Neural progenitor cell (in vitro differentiated cells): ENCODE measurements at places on chromosomes 2 and 18. TPM values are rescaled to one million over a fixed set of nuclear protein-coding genes. Genes with fewer than 3 reads are reported as not detected.

GRCh38 chr18:57789759-57790158 lies 13.4 kb downstream of the ATP8B1 start:
- DNase-seq, result no peak

GRCh38 chr2:193463011-193463410 lies 1268.3 kb upstream of the TMEFF2 start:
- DNase-seq, result no peak

DNA sequence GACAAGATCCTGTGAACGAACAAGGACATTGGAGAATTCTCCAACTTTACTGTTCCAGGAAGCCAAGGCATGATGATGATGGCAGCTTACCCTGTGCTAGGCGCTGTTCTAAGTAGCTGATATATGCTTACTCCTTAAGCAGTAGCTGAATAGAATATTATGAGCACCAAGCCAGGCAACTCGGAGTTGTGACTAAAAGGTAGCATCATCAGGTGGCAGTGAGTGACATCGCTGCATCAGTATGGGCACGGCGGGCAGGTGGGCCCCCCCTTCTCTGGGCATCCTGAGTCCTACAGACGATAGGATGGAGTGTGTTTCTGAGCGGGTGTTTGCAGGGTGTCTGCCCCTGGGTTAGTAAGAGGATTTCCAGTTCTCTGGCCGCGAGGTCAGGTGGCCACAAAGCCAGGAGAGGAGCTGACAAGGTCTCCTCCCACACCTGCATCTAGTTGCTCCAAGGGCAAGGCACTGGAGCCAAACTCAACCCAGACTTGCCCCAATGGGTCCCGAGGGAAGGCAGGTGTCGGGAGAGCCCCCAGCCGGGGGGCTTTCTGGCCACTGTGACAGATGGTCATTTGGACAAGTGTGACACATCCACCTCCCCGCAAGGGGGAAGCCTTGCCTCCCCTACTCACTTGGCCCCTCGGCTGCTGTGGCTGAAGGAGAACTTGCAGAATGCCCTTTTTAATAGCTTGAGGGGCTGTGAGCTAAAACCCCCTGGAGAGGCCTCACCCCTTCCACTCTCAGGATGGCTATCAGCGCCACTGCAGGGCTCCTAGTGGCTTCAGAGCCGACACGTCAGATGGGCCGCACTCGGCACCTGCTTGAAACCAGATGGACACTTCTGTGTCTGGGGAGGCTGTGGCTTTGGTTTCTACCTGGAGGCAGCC lies 55.5 kb downstream of the CRACDL start:
- no peak for DNase-seq

DNA sequence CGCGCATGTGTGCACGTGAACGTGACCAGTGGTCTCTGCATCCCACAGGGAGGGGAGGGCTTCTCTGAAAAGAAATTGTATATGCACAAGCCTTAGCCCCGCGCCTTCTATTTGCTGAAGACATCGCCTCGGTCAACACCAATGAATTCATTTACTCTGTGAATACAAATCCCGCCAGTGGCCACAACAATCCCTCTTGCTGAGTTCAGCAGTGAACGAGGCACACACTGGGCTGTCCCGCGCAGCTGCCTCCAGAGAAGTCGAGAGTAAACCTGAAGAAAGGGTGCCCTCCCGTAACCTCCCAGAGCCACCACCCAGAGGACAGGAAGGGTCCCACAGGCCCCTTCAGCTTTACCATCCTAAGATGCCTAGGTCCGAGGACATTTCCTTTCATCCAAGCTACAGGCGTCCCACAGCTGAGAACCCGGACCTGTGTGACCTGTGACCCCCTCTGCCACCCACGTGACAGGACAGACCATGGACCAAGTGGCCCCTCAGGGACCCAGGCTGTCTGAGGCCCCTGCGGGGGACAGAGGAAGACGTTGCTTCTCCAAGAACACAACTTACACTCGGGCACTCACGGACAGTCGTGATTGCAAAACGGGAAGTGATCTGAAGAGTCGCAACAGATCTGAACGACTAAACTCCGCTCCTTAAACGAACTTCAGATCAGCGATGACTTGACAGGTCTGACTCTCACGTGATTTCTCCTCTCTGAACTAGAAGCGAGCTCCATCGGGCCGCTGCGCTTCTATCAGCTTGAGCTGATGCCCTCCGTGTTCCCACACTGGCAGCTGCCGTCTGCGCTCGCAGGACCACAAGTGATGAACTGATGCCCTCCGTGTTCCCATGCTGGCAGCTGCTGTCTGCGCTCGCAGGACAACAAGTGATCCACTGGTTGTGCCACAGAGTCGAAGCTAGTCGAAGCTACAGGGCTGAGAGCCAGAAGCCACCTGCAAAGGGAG lies 92.7 kb downstream of the ZNF516 start:
- no peak for DNase-seq

- no peak for DNase-seq
These were observed 111.9 kb upstream of the UGP2 start for GRCh38 chr2:63729831-63730230.

DNA sequence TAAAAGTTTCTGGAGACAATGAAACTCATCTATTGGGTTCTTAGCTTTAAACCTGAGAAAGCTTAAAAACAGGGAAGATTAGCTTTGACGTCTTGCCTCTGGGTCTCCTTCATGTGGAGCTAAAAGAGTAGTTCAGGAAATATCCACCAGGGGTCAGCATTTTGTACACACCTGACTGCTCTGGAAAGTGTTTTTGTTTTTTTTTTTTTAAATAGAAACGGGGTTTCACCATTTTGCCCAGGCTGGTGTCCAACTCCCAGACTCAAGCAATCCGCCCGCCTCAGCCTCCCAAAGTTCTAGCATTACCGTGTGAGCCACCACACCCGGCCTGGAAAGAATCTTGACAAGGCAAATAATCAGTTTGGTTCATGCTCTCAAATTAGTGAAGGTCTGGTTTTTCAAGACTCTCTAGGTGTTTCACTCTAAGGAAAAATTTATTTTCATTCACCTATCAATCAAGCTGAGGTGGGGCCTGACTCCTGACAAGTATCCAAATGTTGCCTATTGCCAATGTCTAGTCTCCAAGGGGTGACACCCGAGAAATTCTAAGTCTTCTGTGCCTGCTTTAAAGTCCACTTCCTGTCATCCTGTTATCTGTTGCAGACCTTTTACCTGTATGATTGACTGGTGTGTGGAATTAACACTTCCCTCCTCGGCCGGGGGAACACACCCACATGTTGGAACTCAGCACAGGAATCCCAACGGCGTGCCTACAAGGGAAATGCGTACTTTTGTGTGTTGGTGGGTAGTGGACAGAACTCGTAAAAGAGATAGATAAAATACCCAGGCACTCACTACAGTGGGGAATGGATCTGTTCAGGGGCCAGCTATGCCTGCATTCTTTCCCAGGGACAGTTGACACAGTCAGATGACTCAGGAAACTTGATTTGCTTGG lies 11.3 kb downstream of the IL1RN start:
- peak; percentile 73 for DNase-seq

DNA sequence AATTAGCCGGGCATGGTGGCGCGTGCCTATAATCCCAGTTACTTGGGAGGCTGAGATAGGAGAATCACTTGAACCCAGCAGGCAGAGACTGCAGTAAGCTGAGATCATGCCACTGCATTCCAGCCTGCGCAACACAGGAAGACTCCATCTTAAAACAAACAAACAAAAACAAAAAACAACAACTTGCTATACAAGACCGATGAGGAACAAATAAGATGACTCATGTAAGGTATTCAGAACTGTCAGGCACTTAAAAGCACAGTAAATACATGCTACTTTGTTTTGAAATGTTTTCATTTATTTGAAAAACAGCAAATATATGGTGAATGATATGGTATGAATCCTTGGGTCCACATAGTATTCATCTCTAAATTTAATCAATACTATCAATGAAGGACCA lies 66.7 kb downstream of the TRIP12 start:
- no peak for DNase-seq

DNA sequence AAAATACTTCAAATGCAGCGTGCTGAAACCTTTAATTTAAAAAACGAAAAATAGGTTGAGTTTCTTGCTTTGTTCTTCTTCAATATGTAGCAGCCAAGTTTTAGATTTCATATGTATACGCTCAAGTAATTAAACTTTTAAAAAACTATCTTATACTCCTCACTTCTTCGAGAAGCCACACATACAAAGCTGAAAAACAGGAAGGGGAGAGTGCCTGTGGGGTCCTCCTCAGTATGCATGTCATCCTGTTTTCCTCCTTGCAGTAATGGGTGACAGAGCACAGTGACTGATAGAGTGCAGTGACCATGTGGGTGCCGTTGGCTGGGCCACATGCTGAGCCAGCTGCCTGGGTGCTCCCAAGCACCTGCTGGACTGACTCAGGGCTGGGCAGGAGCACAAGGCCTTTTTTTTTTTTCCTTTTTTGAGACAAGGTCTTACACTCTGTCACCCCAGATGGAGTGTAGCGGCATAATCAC lies 33.3 kb downstream of the UXS1 start:
- DNase-seq, result no peak

Gene LIMS3
- not detected in 2 replicates for total RNA-seq

Gene SCN9A
- 1.1 and 1.2 TPM in 2 replicates for total RNA-seq

Gene MC5R
- total RNA-seq, result not detected in 2 replicates

Gene HNMT
- 0.84 and 1.6 TPM in 2 replicates for total RNA-seq
